RKO (cell line): ENCODE measurements at places on chromosomes 5 and 9.

- no peak for DNase-seq
These were observed 49.1 kb upstream of the GADD45G start for GRCh38 chr9:89555451-89556375.

GRCh38 chr5:176134529-176135223 is 103.5 kb upstream of the SIMC1 start:
- no peak for DNase-seq

GRCh38 chr5:146703899-146704298 is 174.7 kb downstream of the PPP2R2B start:
- no peak for DNase-seq

DNA sequence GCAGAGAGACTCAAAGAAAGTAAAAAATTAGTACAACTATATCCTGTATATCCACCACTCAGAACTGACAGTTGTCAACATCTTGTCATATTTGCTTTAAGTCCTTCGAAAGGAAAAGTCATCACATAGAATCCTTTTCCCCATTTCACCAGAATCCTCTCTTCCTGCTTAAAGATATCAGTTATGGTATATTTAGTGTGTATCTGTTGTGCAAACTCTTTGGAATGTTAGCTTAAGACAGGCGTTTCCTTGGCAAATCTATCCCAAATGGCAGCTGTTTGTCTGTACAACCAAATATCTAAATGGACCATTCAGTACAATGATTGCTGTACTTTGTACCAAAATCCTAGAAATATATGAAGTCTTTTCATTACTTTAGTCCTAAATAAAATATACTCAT is 98.5 kb downstream of the ITGA1 start:
- DNase-seq, result no peak

- no peak for DNase-seq
These were observed 26.0 kb downstream of the JAKMIP2 start for GRCh38 chr5:147756566-147756965.

GRCh38 chr9:134591573-134591981 is 50.0 kb upstream of the COL5A1 start:
- DNase-seq, result no peak

GRCh38 chr5:57437976-57438805 is 44.4 kb downstream of the ACTBL2 start:
- DNase-seq, result no peak

DNA sequence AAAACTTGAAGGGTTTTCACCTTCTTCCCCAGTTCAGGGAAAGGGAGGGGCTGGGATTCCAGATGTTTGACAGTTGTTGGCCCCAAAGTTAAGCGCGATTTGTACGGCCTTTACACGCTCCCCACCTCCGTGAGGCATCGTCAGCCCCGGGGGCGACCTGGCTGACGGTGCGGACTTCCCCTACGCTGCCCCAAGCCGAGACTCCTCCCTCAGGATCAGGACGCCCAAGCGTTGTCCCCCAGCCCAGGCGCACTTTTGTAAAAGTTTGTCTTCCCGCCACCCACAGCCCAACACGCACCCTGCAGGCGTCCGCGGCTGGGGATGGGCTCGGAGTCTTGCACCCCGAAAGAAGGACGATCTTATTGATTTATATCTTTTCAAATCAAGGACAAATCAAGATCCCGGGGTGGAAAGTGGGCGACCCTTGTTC is 713 bp downstream of the MOB3B start:
- peak; percentile 40 for DNase-seq

- DNase-seq, result peak; percentile 70
These were observed 27.1 kb upstream of the BASP1 start for GRCh38 chr5:17190242-17190778.

GRCh38 chr5:175544108-175544511 is 65.8 kb downstream of the SFXN1 start:
- no peak for DNase-seq

GRCh38 chr9:113178087-113178486 is 27.3 kb downstream of the SLC31A2 start:
- DNase-seq, result no peak

GRCh38 chr9:105270711-105271110 is 26.3 kb downstream of the SLC44A1 start:
- DNase-seq, result no peak

DNA sequence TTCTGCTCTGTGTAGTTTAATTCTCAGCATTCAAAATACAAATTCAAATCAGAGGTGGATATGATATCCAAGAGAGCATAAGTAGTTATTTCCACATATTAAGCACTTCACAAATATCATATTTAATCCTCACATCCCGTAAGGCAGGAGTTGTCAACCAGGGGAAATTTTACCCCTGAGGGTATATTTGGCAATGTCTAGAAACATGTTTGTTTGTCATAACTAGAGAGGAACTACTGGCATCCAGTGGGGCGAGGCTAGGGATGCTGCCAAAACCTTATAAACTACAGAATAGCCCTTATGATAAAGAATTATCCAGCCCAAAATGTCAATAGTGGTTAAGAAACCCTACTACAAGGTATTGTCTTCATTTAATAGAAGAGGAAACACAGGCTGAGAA is 619.4 kb downstream of the SLCO4C1 start:
- no peak for DNase-seq

DNA sequence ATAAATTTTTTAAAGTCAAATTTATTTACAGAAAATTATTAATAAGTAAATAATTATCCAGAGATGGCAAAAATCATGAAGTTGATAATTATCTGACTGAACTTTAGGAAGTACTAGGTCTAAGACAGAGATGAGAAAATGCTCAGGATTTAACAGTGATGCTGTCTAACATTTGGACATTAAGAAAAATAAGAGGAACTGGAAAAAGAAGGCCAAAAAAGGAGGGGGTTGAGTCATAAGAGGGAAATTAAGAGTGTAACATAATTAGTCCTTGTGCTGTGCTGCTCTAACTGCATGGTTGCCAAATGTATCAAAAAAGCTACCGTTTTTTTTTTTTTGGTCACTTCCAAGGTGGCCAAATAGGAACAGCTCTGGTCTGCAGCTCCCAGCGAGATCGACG is 35.4 kb upstream of the TUT7 start:
- DNase-seq, result no peak

- DNase-seq, result no peak
These were observed 49.1 kb downstream of the NXNL2 start for GRCh38 chr9:88583901-88584596.

DNA sequence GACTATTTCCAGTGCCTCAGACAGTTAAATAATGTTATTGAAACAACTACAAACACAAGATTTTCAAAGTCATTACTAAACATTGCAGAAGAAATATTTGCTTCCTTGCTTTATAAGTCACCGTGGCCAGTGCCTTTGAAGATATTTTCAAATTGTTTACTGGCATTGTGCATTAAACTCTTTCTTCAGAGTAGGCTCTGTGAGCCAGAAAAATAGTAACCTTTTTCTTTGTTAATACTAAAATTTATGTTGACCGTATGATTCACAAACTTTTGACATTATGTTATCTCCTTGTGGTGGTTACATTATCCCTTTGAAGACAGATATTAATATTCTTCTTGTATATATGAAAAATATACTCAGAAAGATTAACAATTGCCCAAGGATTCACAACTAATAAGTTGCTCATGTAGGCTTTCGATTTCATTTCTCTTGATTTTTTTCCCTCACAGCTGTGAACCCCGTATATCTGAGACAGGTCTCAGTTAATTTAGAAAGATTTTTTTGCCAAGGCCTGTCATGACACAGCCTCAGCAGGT is 140.1 kb downstream of the NR3C1 start:
- DNase-seq, result no peak

GRCh38 chr5:175836737-175837136 is 34.6 kb upstream of the CPLX2 start:
- DNase-seq, result no peak

GRCh38 chr5:116479776-116480675 is 94.6 kb downstream of the SEMA6A start:
- DNase-seq, result no peak

GRCh38 chr9:130982636-130983358 is 26.2 kb upstream of the LAMC3 start:
- DNase-seq, result no peak

DNA sequence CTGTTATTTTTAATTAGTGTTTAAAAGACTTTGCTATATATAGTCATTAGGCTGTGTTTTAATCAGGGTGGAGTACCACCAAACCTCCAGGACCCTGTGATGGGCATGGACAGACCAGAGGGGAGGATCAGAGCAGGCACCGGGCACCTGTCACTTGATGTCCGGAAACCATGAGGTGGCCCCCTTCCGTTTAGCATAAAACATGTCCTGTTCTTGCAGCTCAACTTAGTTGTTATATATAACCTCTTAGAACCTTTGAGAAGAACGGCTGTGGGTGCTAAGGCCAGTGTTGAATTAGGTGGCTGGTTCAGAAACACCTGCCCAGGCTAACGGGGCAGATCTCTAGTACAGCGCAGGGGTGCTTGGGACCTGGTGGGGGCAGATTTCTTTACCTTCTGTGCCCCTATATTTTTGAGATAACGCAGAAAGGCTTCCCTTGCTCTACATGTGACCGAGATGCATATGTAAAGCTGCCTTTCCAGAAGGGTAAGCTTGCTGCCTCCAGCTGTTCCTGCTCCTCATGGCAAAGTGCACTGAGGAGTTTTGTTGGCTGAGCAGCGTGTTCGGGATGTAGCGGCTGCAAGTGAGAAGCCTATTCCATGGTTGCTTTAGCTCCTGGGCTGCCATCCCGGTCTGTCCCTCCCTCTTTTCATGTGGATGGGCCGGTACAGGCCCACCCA is 255.5 kb downstream of the FANCC start:
- DNase-seq, result no peak

- DNase-seq, result no peak
These were observed 59.7 kb upstream of the ANKRD33B start for GRCh38 chr5:10503997-10504793.

DNA sequence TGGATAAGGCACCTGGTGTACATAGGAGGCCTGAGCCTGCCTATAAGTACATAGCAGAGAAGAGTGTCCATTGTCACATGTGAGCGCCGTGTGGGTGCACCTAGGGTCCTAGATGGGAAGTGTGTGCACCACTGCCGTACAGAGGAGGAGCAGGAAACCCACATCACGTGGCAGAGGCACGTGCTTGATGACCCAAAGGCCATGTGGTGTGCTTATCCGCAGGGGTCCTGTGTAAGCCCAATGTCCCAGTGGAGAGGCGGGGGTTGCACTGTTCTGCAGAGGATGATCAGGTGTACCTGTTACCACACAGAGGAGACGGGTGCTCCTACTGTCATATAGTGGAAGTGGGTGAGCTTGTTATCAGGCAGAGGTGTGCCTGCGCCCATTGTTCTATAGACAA is 354.1 kb upstream of the IRX2 start:
- no peak for DNase-seq

DNA sequence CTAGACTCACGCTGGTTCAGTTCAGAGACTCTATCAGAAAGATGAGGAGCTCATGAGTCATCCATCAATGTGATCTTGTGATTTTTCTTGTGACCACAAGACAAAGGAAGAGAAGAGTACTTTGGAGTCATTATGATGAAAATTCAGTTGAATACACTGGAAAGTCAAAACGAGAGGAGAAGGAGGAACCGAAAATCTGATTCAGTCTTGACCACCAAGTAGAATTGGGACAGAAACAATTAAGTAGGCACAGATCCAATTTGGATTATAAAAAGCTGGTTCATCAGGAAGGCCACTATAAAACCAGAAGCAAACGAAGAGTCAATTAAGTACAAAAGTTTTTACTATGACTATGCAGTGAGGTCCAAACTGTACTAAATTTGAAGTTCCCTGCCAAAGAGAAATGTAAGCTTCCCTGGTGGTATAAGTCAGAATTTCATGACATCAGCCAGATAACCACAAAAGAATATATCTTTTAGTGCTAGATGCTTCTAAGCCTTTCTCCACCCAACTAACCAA is 90.9 kb downstream of the THBS4 start:
- peak; percentile 39 for DNase-seq

DNA sequence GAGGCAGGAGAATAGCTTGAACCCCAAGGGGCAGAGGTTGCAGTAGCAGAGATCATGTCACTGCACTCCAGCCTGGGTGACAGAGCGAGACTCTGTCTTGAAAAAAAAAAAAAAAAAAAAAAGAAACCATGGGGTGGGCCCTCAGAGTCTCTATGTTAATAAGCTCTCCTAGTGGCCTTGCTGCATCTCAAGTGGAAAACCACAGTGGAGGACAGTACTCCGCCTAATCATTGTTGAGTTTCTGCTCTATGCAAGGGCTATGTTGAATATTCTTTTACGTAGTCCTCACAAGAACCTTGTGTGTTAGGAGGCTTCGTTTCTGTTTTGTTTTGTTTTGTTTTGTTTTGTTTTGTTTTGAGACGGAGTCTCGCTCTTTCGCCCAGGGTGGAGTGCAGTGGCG is 48.9 kb downstream of the TJP2 start:
- DNase-seq, result no peak

DNA sequence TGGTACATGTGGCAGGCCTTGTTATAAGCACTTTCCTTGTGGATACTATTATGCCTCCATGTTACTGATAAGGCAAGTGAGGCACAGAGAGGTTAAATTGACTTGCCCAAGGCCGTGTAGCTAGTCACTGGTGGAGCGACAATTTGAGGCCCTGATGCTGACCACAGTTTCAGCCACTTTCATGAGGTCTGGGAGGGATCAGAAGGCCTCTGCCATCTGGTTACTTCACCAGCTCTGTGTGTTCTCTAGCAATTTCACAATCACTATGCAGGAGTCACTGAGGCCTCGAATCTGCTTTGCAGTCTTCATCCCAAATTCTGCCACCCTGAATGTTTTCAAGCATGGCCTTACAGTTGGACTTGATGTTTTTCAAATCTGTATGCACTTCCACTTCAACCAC is 9.1 kb downstream of the LRRC70 start:
- DNase-seq, result no peak

DNA sequence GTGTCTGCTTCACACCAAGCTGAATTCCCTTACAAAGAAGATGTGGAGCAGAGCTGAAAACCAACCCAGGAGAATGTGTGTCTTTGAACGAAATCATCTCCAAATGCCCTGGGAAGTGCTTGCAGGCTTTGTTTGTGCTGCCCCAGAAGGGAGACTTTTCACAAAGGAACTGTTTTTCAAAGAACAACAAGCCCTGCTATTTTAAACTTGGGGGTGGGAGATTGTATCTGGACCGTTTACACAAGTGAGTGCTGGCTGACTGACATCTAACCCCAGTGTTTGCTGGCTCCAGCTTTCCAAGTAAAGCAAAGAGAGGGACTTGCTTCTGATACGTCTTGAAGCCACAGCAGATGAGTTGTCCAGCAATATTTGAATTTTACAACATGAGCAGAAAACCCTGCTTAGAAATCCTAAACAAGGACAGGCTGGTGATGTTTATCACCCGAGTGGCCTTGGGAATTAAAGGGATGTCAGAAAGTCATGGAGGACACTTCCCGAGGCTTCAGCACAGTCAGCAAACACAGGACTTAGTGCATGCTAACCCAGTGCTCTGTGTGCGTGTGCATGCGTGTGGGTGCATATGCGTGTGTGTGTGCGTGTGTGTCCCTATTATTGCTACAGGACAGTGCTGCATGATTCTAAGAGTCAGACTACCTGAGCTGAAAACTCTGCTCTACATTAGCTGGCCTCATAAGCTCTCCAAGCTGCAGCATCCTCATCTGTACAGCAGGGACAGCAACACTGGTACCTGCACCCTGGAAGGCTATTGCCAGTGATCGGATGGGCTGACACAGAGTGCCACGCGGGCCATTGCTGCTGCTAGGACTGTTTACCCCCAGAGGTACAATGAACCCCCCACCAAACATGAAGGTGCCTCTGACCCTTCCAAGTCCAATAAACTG is 1.4 kb downstream of the ADAMTS12 start:
- no peak for DNase-seq
